Activated CD4-positive, alpha-beta memory T cell treated with anti-CD3 and anti-CD28 coated beads, Interleukin-2, amount 10 ng/mL, durations not matched to agents 7 days and 5 days (primary cell): ENCODE measurements at places on chromosomes 12 and 14. TPM values are rescaled to one million over a fixed set of nuclear protein-coding genes. Genes with fewer than 3 reads are reported as not detected.

The KLRK1 gene
- total RNA-seq: 0.93 TPM

The NPFF gene
- not detected for total RNA-seq

DNA sequence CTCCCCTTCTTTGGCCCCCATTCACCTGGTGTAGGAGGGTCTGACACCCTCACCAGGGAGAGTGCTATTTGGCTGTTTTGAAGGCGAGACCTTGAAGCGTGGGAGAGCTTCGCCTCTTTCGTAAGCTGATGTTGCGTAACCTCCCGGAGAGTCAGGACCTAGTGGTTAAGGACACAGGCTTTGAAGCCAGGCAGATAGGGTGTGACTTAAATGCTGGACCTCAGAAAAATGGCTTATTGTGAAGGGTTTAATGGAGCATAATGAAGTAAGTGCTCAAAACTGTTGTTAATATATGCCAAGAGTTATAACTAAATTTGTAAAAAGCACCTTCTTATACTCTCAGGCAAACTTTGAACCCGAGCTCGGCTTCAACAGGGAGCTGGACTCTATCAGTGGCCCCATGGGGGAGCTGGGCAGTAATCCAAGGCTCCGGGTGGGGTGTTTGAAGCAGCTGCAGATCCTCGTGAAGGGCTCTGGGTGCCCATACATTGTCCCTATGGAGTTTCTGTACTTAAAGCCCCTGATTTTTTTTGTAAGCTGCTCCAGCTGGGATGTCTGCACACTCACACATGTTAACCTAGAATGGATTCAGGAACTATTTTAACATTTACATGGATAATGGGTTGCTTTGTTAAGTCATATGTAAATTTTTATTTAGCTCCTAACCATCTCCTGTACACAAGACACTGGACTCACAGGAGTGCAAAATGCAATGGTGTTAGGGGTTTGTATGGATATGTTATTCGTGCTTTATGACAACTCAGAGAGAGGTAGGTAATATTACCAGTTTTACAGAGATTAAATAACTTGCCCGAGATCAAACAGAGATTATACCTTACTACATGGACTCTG, 26.0 kb downstream of the PPFIBP1 start:
- no peak for DNase-seq

GRCh38 chr12:66744956-66745383, 66.1 kb upstream of the GRIP1 start:
- DNase-seq: no peak

- no peak for DNase-seq
These were observed 199.8 kb upstream of the ARHGAP5 start for GRCh38 chr14:31877255-31877798.

DNA sequence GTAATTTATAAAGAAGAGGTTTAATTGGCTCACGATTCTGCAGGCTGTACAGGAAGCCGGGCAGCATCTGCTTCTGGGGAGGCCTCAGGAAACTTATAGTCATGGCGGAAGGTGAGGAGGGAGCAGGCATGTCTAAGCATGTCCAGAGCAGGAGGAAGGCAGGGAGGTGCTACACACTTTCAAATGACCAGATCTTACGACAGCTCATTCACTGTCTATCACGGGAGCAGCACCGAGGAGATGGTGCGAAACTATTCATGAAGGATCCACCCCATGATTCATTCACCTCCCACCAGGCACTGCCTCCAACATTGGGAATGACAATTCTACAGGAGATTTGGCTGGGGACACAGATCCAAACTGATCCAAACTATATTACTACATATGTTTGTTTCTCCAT, 10.0 kb downstream of the SFSWAP start:
- no peak for DNase-seq

DNA sequence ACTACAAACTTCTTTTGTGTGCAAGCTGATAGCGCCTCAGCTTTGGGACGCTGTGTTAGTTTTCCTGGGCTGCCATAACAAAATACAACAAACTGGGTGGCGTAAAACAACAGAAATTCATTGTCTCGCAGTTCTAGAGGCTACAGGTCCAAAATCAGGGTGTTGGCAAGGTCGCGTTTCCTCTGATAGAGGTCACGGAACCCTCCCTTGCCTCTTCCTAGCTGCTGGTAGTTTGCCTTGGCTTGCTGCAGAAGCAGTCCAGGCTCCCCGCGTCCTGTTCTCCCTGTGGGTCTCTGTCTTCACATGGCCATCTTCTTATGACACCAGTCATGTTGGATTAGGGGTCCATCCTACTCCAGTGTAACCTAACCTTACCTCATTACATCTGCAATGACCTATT, 32.8 kb upstream of the PTGR2 start:
- DNase-seq: no peak

GRCh38 chr12:26523708-26524150, 309.3 kb downstream of the ITPR2 start:
- DNase-seq: no peak

GRCh38 chr14:70181276-70181675, 7.5 kb downstream of the SLC8A3 start:
- no peak for DNase-seq

GRCh38 chr12:53756300-53757100, 4.7 kb upstream of the CISTR start:
- no peak for DNase-seq

DNA sequence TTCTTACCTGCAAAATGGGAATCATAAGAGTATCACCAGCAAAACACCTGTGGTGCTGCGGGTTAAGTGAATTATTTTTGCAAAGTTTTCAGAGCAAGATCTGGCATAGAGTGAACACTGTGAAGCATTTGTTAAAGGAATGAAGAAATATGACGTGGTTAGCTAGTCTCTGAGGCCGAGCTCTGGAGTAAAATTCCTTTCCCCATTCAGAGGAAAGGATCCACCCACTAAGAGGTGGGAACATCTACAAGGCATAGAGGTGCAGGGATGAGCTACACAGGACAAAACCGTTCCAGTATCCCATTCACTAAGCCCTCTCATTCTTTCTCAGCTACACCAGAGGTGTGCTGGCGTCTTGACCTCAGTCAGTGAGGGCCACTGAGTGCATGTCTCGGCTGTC, 48.5 kb downstream of the JAG2 start:
- no peak for DNase-seq

- no peak for DNase-seq
These were observed 19.3 kb downstream of the OS9 start for GRCh38 chr12:57713209-57713608.

DNA sequence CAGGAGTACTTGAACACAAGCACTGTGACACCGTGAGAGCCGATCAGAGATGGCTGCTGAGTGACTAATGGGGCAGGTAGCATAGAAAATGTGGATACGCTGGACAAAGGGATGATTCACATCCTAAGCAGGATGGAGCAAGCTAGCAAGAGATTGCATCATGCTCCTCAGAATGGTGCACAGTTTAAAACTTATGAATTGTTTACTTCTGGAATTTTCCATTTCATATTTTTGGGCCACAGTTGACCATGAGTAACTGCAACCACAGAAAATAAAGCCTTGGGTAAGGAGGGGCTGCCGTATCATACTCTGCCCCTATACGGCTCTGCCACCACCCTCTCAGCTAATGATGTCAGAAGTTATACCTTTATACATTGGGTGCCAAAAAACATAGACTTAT, 23.3 kb upstream of the MARK3 start:
- DNase-seq: no peak

DNA sequence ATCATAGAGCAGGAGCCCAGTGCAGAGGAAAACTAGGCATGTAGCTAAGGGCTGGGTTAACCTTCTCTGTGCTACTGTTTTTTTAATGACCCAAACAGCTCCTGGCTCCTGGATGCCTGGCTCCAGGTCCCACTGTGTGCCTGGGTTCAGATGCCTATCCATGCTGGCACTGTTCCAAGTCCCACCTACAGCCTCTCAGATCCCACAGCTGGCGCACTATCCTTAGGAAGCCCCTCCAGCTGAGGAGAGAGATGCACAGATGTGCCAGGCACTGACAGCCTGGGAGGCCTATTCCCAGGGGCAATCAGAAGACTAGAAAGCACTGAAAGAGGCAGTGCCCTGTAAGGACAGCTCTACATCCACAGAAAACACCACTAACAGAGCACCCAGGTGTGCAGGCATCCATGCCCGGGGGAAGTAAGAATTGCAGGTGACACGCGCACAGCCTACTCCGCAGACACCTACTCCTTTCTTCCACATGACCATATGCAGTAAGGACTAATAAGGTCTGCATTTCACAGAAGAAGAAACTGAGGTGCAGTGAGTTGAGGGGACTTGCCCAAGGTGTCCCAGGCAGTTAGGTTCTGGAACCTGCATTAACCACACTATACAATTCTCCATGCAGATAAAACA, 51.2 kb downstream of the PITPNM2 start:
- DNase-seq: no peak

- DNase-seq: no peak
These were observed 318.4 kb downstream of the RAD51B start for GRCh38 chr14:68137704-68138619.

DNA sequence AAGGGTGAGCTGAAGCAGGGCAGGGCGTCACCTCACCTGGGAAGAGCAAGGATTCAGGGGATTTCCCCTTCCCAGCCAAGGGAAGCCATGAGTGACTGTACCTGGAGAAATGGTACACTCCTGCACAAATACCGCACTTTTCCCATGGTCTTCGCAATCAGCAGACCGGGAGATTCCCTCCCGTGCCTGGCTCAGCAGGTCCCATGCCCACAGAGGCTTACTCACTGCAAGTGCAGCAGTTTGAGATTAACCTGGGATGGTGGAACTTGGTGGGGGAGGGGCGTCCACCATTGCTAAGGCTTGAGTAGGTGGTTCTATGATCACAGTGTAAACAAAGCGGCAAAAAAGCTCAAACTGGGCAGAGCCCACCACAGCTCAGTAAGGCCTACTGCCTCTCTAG, 11.0 kb upstream of the DHRS4 start:
- no peak for DNase-seq

GRCh38 chr12:41184864-41185263, 3.3 kb upstream of the PDZRN4 start:
- DNase-seq: no peak

GRCh38 chr12:92079054-92079385, 66.6 kb downstream of the BTG1 start:
- DNase-seq: no peak

- no peak for DNase-seq
These were observed 25.7 kb downstream of the CNOT2 start for GRCh38 chr12:70268972-70269371.

GRCh38 chr12:130011611-130012385, 108.0 kb upstream of the TMEM132D start:
- DNase-seq: no peak
